GF-D8 (cell line): ENCODE measurements at places on chromosomes 5 and 9.

DNA sequence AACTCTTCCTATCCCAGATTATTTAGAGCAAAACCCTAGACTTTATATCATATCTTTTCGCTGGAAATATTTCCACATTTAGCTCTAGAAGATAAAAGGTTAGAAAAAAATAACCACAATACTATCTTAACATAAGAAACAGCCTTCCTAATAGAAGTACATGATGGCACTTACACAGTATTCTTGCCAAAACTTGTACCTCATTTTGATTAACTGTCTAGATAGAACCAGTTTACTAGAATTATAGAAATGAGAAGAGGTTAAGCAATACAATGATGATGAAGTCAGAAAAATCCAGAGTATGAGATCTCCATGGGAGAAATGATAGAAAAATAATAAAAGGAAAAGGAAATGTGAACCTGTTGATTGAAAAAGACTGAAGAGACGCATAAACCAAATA, 63.1 kb downstream of the SLC12A2 start:
- DNase-seq = no peak

GRCh38 chr9:115665519-115665918, 488.1 kb upstream of the PAPPA start:
- DNase-seq = no peak

- DNase-seq = no peak
Measured at GRCh38 chr9:6305954-6306563, 22.1 kb upstream of the TPD52L3 start.

DNA sequence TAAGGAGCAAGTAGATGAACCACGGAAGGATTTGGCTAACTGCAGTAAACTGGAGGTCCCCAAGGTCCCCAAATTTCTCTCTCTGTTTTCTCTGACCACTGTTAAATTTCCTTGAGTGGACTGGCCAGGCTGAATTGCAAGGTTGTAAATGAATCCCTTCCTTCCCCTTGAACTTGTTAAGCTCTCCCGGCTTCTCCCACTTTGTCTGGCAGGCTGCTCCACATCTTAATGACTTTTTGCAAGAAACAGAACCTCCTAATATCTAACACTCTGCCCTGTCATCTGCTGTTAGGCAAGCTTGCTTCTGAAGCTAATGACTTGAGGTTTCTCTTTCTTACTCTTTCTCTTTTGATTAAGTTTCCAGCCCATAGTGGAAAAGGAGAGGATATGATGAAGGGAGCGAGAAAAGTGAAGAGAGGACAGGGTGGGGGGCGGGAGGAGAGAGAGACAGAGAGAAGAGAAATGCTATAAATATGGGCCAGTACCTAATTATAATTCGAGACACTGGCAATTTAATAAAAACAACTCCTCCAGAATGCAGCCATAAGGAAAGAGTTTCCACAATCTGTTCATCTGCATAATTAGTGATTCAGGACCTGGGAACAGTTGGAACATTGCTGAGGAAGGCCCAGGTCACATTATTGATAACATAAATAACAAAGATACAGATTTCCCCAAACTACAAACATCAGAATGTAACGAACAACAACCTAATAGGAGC, 437.3 kb upstream of the MPDZ start:
- no peak for DNase-seq

DNA sequence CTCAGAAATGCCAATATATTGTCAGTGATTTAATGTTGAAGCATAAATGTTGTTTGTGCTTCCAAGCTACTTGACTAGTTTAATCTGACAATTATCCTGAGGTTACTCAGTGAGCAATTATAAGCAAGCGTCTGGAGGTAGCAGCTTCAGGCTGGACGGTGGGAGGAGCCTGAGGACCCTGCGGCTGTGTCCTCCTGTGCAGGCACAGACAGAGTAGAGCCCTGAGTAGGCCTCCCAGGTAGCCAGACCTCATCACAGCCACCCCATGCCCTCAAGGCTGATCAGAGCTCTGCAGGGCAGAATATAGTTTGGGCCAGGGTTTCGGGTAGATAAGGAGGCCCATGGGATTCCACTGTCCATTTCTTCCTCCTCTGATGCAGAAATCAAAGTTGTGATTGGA, 153.6 kb downstream of the DRD1 start:
- DNase-seq = no peak
